Retinal pigment epithelial cell (primary cell): ENCODE measurements at places on chromosomes 16 and 17.

DNA sequence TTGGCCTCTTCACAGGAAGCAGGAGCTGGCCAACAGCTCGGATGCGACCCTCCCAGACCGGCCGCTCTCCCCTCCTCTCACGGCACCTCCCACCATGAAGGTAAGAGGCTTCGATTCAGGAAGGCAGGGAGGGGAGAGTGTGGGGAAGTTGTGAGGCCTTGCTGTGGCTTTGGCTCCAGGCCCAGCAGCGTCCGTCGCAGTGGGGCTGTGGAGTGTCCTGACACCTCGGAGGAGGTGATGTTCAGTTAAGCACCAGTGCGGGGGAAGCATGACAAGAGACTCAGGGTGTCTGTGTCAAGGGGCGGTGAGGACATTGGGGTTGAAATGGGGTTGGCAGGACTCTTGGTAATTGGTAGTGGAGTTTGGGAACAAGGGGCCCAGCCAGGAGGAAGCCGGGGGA lies 109.0 kb downstream of the RAP1GAP2 start:
- DNase-seq: no peak

DNA sequence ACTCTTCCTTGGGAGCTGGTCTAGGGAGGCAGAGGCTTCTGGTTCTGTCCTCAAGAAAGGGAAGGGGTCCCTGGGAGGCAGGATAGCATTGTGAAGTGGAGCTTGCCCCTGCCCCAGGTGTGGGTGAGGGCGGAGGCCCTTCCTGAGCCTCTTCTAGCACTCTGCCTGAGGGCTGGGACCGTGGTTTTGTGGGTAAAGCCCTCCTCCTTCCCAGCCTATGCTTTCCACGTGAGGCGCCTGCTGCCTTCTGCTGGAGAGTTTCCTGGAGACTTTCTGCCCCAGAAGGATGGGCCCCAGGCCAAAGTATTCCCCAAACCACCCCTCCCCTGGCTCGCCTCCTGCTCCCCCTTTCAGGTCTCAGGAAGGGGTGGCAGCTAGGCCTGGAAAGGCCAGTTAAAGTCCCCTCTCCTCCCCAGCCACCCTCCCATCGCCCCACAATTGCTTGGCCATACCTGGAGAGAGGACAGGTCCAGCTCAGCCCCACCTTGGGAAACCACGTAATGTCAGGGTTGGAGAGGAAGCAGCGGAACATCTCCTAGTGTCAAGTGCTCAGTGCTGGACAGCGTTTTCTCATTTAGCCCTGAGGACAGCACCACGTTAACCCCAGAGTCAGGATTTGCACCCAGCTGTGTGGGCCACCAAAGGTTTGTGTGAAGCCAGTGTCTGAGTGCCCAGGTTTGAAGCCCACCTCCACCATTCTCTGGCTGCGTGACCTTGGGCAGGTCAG lies 5.6 kb downstream of the SBK1 start:
- no peak for DNase-seq

- DNase-seq: no peak
Measured at GRCh38 chr17:40433551-40434415, 9.5 kb upstream of the IGFBP4 start.

DNA sequence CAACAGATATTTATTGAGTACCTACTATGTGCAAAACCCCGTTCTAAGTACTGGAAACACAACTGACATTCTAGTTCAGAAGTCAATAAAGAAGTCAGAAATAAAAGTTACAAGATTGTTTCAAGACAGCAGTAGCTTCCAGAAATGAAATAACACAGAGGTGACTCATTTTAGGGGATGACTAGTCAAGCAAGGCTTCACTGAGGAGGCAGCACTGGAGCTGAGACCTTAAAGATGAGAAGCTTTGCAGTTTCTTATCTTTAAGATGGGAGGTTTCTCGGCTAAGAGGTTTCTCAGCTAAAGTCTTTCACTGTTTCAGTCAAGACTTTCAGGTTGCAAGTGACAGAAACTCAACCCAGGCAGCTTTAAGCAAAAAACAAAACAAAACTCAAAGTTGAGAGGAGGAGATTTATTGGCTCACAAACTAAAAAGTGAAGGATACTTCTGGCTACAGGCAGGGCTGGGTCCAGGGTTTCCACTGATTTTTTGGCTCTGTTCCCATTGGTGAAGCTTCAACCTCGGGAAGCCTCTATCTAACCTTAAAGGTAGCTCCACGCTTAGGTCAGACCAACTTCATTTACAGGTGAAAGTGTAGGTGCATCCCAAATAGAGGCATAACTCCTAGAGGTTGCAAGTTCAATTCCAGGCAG lies 7.4 kb upstream of the MMP2 start:
- DNase-seq: peak; percentile 29

DNA sequence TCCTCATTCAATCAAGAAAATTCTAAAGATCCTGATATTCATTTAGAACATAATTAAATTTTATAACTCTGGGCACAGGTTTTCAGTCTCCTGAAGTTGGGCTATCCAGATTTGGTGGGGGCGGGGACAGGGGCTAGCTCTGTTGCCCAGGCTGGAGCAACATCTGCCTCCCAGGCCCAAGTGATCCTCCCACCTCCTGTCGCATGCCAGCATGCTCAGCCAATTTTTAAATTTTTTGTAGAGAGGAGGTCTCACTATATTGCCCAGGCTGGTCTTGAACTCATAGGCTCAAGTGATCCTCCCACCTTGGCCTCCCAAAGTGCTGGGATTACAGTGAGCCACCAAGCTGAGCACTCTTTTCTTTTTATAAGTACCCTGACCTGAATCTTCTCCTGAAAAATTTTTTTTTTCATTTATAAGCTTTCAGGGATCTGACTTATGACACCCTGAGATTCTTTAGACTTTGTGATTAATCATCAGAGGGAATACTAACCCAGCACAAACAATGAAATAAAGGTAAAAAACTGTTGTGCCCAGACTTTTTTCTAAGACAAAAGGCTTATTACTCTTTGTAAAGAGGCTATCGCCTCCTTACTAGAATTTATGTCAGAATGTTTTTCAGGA lies 62.6 kb downstream of the TUBD1 start:
- no peak for DNase-seq

DNA sequence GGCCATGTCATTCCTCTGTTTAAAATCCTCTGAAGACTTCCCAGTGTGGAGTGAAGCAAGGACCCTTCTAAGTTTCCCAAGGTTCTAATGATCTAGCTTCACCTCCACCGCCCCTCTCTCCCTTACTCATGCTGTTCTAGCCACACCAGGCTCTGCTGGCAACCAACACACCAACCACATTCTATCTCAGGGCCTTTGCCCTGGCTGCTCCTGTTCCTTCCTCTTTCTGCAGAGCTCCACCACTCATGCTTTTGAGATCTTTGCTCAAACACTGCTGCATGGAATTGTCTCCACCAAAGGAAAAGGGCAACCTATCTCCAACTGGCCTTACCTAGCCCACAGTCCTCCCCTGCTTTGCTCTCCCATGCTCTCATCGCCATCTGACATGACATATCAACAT lies 128.7 kb downstream of the XYLT1 start:
- no peak for DNase-seq

- no peak for DNase-seq
Measured at GRCh38 chr16:85312642-85313525, 200.6 kb upstream of the CIBAR2 start.

DNA sequence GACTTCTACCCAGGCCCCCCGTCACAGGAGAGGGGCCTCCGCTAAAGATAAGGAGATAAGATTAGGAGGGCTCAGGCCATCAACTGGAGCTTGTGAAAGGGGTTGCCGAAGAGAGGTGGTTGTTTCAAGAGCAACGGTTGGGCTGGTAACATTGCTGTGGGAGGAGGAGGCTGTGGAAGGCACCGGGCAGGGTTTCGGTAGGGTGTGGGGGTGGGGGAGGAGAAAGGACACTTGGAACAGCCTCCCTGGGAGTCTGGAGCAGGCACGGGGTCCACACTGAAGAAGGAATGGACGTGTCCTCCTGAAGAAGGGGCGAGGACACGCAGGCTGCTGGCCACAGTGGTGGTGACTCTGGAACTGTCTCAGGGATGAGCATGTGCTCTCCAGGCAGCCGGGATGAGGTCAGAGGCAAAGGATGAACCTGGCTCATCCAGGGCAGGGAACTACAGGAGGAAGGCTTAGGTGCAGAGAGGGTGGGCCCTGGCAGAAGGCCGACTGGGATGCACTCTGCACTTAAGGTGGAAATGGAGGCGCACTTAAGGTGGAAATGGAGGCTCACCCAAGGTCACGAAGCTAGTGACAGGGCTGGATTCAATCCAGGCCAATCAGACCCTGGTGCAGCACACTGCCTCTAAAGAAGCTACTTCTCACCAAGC lies 1.2 kb upstream of the EPX start:
- no peak for DNase-seq

DNA sequence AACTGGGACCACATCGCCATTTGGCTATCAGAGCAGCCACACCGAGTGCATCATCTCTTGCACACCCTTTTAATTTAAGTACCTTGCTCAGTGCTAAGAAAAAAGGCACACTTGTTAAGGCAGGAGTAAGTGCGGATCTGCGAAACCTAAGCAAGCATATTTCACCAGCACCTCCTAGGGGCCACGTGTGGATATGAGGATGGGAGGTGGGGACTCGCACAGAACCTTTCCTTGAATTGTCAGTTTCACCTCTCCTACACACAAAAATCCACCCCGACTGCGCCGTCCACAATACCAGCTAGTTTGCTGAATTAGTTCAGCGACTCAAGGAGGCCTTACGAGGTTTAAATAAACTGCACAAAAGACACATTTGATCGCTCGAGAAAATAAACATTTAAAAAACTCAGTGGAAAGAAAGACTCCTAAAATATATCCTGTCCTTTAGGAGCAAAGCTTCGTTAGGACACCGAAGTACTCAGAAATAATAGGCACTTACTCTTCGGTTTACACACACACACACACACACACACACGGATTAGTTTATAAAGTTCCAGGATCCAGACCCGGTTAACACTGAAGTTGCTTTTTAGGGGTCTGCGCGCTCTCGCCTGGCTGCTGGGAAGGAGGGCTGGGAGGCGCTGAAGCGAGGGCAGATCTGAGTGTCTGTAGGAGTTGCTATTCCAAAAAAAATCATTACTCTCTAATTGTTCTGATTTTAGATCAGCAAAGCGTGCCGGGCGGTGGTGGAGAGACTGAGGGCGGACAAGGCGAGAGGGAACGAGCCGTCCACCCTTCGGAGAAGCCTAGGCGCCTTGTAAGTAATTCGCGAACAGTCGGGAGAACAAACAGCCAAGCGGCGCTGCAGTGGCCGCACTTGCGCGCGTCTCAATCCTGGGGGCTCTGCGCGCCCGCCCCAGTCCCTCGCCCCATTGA lies 1.0 kb upstream of the KCNJ2 start:
- DNase-seq: peak; percentile 58

GRCh38 chr17:43914451-43914850 lies 7.1 kb upstream of the MPP2 start:
- DNase-seq: no peak

GRCh38 chr16:82609140-82609539 lies 17.6 kb upstream of the CDH13 start:
- DNase-seq: no peak

- no peak for DNase-seq
Measured at GRCh38 chr17:17350491-17351355, 47.5 kb downstream of the NT5M start.

DNA sequence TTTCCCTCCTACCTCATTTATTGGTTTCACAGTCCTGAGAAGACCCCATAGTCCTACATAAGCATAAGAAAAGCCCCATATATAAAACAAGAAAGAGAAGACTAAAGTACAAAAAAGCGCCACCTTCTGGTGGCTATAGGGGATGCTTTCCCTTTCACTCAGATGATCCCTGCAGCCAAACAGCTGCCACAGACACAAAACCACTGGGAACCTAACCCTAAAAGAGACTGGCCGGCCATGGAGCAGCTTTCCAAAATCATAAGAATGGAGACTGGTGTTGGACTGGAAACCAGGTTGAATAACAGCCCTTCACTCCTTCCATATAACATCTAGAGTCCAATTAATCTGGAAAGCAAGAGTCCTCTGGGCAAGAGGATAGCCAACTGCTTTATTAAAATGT lies 11.4 kb downstream of the DYNC1LI2 start:
- DNase-seq: no peak

- DNase-seq: no peak
Measured at GRCh38 chr16:83356266-83356665, 451.5 kb upstream of the HSBP1 start.

- no peak for DNase-seq
Measured at GRCh38 chr17:7132511-7133094, 18.0 kb upstream of the ASGR2 start.

DNA sequence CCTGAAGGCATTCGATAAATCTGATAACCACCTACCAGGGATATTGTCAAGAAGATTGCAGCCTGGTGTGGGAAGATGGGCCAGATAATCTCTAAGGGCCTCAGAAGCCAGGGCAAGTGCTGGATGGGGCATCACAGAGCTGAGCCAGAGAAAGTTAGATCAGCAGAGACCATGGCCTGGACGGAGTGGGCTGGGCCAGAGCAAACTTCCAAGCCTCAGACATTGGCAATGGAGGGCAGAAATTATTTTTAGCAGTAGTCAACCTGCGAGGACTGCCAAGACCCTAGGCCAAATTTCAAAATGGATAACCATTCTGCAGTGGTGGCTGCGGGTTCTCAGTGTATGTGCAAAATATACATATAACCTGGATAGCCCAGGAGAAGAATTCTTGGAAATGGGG lies 18.5 kb downstream of the ERCC4 start:
- DNase-seq: no peak

DNA sequence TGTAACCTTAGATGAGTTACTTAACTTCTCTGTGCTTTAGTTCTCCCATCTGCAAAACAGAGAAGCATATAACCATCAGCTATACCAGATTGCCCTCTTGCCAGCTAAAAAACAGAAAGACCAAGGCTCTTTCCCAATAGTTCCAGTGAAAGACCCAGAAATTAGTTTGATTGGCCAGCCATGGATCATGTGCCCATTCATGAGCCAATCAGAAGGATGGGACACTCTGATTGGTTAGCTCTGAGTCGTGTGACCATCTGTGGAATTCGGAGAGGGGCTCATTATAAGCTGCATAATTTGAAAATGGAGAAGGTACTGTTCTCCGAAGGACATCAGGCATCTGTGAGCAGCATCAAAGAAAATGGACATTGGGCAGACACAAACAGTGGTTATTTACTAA lies 155.2 kb downstream of the ABCC12 start:
- no peak for DNase-seq

GRCh38 chr17:42608305-42609181 lies 631 bp downstream of the RETREG3 start:
- DNase-seq: no peak
